ENCODE measurements at places on chromosomes 3 and 15.

- DNase-seq = no peak
These were observed 45.8 kb downstream of the TM6SF1 start for GRCh38 chr15:83153288-83153687.

DNA sequence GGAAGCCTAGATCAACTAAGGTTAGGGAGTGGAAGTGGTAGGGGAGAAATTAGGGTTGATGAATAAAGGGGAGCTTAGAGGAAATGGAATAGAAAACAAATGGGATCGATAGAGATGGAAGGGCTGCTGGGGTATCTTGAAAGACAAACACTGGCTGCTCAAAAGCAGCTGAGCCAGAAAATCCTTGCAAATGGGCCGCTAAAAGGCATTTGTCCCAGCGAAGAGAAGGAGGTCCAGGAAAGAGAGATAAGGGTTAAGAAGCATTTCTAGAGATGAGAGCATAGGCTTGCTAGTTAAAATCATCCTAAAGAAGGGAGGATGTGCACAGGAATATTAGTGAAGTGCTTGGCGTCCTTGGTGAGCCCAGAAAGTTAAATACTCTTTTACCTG lies 258.0 kb upstream of the CBLB start:
- DNase-seq = no peak

GRCh38 chr3:25573386-25574171 lies 91.1 kb downstream of the TOP2B start:
- DNase-seq = no peak

- DNase-seq = no peak
These were observed 68.5 kb downstream of the WWTR1 start for GRCh38 chr3:149589332-149589731.
